ENCODE measurements at places on chromosomes 3 and 15.

- no peak for DNase-seq
These were observed 10.4 kb upstream of the CILP start for GRCh38 chr15:65221697-65222096.

DNA sequence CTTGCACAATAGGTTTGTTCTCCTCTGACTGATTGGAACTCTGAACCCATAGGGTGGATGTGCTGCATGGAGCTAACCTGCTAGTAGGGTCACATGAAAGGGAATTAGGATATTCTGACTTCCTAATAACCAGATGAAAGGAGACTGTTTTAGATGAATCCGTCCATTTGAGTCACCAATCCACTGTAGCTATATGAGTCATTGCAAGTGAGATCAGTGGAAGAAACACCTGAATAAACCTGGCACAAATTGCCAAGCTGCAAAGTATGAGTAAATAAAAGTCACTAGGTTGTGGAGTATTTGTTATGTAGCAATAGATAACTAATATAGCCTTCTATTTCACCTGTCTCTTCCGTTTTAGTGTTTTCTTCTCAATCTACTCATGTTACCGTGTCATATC is 584.4 kb downstream of the PDCD6IP start:
- DNase-seq = no peak

DNA sequence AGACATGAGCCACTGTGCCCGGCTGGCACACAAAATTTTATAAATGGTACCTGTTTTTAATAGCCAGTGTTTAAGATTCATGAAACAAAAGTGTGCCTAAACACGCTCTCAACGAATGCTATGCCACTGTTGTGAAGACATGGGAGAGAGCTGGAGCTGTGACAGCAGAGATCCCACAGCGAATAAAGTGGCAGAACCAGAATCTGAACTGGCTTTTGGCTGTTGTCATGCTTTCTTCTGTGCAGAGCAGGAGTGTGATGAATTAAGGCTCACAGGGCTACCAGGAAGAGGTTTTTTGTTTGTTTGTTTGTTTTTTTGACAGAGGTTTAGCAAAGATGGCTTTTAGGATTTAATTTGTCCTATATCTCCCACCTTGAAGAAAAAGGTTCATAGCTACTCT is 14.5 kb downstream of the PTPRG start:
- no peak for DNase-seq

DNA sequence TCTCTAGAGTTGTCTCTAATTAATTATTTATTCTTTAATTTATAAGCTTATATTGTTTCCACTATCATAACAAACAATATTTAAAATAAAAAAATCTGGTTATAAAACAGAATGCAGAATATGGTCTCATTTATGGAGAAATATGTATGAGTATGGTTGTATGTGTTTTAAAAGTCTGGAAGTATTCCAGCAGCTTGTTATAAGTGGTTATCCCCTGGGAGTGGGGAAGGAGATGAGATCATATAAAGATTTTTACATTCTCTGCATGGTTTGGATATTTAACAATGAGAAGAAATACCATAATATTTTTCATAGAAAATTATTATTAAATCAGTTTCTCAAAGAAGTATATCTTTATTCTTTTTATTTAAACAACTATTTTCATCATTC is 135.4 kb upstream of the MB21D2 start:
- no peak for DNase-seq

DNA sequence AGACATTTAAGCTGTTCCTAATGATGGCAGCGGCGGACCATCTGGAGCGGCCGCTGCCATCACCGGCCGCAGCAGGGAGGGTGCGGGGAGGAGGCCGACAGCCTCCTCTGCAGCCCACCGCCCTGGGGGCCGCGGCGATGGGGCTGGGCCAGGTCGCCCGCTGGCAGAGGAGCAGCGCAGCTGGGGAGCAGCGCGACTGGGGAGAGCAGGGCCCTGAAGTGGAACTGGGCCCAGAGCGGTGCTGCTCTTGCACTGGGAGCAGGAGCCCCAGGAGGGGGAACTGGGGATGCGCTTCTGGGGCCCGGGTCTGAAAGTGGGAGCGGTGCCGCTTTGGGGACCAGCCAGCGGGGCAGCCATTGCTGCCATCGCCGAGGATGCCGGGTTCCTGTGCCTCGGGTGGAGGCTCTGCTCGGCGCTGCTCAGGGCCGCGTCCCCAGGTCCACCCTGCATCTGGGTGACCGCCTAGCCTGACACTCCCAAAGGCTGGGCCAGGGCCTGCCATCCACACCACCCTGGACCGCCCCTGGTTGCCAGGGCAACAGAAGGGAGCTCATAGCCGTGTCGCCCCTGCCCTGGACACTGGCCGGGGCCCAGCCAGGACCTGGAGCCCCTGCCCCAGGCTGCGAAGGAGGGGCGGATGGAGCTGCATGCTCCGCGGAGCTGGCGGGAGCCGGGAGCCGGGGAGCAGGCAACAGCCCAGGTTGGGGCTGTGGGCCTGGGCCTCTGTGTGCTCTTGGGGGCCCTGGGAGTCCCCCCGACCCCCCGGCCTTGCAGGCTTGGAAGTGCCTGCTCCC is 15.5 kb upstream of the PLA2G4E start:
- no peak for DNase-seq

GRCh38 chr3:184583578-184584451 is 22.2 kb downstream of the EPHB3 start:
- DNase-seq = no peak

- DNase-seq = no peak
These were observed 20.1 kb downstream of the IFT57 start for GRCh38 chr3:108202080-108202479.

DNA sequence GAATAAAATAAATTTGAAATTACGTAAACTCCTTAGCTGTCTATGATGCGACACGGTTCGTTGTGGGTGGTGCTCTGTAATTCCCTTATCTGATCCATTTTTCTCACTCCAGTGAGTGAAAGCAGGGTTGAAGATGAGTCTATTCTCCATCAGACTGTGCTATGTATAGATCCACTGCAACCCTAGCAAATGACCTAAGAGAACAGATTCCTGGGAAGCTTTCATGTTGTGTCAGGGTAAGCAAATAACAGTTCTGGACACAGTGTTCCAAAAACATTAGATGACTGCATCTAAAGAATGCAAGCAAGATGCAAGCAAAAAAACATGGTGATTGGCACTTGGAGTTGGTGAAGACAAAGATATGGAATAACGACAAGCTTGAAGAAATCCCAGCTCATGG is 239.3 kb downstream of the SLC9A9 start:
- no peak for DNase-seq

GRCh38 chr15:48101376-48101961 is 19.3 kb upstream of the SLC24A5 start:
- no peak for DNase-seq

GRCh38 chr15:66658044-66658443 is 44.0 kb upstream of the SMAD6 start:
- DNase-seq = no peak

- no peak for DNase-seq
These were observed 21.9 kb downstream of the ISL2 start for GRCh38 chr15:76358453-76358852.

DNA sequence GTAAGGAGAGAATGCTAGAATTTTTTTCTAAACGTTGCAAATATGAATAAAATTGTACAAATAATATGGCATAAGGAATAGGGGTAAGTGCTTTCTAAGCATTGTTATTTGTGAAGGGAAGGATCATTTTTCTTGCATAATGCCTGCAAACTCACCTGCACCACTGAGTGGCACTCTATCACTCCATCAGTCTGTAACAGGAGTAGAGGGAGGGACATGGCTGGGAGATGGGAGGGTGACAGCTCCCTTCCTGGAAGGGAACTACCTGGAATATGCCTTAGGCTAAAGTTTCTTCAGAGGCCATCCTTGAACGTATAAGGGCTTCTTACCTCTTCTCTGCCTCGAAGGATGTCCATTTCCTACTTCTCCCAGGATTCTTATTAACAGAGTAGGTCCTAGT is 3.0 kb downstream of the NAALADL2 start:
- no peak for DNase-seq

DNA sequence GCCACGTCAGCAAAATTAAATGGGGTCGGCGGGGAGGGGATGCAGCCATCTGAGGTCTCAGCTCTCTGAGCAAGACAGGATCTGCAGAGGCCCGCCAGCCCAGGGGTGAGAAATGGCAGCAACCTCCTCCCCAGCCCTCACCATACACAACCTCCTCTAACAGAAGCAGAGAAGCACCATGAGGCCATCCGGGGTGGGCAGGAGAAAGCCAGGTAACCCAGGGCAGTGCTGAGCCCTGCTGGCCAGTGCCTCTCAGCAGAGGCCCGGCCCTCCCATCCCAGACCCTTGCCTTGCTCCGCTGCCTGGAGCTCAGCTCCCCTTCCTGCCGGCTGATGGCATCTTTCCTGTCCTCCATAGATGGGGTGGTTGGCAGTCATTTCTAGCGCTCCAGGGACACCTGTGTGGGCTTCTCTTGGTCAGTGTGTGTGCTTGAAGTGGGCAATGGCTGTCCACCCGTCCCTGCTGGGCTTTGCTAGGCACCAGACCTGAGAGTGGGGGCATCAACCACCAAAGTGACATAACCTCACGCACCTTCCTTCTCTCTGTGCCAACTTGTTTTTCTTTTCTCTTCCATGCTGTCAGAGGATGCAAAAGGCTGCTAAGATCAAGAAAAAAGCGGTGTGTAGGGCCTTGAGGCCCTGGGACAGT is 175.8 kb downstream of the NSMCE3 start:
- no peak for DNase-seq

DNA sequence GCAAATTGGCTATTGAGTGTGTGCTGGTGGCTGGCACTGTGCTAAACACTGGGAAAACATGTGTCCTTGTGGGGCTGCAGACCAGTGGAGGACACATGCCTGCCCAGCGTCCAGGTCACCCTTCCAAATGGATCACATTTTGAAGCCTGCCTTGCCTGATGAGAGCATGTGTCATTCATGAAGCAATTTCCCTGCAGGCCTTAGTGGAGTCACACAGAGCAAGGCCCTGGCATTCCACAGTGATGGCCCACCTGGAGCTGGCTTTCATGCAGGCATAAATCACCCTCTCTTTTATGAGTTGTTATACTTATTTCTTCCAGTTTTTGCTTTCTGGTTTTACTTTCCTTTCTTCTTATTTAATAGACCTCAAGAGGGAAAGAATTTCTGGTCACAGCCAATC is 219.5 kb downstream of the EPHB1 start:
- no peak for DNase-seq

GRCh38 chr15:89378296-89379151 is 43.9 kb upstream of the POLG start:
- no peak for DNase-seq

DNA sequence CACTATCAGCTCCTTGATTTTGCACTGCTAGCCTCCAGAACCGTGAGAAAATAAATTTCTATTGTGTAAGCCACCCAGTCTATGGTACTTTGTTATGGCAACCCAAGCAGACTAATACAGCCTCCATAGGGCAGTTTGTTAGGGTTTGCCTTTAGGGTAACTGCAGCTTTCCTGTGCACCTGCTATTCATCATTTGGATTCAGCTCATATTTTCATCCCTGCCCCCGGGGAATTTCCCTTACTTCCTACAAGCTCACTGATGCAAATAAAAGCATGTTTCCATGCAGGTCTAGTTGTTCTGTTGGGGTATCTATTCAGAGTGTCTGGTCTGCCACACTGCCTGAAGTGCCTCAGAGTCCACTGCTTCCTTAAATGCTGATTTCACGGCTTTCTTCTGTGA is 48.6 kb upstream of the ATOSA start:
- DNase-seq = no peak

DNA sequence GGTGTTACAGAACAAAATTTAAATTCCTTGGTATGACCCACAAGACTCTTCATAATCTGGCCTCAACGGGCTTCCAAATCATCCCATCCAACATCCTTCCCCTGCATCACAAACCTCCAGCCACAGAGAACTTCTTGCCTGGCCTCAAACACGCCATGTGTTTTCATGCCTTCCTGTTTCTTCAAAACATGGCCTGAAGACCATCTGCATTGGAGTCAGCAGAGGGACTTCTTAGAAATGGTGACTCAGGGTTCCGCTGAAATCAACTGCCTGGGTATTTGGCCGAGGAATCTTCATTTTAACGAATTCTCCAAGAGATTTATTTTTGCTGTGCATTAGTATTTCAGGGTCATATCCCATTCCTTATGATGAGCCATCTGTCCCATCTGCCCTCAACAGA is 138.1 kb upstream of the RAP2B start:
- DNase-seq = peak; percentile 84

GRCh38 chr15:90870354-90871138 is 2.2 kb downstream of the FURIN start:
- DNase-seq = no peak

DNA sequence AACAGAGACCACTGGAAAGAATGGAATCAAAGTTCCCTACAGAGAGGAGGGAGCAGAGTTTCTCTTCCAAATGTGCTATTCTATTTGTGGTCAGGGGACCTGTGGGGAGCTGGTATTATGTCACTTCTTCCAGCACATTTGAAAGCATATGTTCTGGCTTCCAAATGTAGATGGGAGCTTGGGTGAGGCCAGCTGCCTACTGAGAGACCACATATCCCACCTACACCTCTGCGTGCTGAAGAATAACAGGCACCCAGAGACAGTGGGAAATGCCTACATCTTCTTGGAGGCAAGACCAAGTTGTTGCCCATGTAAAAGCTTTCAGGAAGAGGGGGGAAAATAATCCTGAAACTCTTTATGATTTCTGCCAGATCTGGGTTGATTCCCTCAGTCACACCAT is 286.8 kb upstream of the UMPS start:
- no peak for DNase-seq

DNA sequence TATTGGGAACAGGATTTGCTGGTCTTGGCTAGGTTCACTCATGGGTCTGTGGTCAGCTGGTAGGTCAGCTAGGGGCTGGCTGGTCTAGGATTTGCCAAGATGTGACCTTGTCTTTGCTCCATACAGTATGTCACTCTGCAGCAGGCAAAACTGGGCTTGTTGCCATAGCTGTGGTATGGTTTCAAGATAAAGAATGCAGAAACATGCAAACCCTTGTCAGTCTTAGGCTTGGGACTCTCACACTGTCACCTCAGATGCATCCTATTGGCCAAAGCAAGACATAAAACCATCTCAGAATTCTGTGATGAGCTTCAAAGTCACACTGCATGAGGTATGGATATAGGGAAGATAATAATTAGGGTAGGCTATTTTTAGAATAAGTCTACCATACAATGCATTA is 66.6 kb upstream of the TBC1D5 start:
- no peak for DNase-seq

GRCh38 chr15:87638554-87639083 is 617.9 kb downstream of the NTRK3 start:
- no peak for DNase-seq

DNA sequence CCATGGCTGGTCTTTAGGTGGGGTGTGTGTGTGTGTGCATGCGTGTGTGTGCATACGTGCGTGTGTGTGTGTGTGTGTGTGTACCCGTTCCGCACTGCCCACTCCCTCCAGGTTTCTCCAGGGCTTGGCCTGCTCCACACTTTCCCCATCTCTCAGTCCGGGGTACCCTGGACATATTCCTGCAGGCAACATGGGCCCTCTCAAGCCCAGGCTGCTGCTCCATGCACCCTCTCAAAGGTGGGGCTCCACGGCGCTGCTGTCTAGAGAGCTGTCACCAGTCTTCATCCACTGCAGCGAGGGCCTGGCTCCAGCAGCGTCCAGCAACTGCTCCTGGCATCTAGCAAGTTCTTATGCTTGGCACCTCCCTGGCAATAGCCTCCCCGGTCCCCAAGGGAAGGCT is 86.1 kb downstream of the ATP10A start:
- no peak for DNase-seq
